ENCODE measurements at places on chromosomes 5 and 9. TPM values are rescaled to one million over a fixed set of nuclear protein-coding genes. Genes with fewer than 3 reads are reported as not detected.

GRCh38 chr9:68640421-68641089 lies 64.5 kb upstream of the PIP5K1B start:
- no peak for DNase-seq

- DNase-seq: no peak
These were observed 25.5 kb upstream of the ITGA2 start for GRCh38 chr5:52963636-52964035.

DNA sequence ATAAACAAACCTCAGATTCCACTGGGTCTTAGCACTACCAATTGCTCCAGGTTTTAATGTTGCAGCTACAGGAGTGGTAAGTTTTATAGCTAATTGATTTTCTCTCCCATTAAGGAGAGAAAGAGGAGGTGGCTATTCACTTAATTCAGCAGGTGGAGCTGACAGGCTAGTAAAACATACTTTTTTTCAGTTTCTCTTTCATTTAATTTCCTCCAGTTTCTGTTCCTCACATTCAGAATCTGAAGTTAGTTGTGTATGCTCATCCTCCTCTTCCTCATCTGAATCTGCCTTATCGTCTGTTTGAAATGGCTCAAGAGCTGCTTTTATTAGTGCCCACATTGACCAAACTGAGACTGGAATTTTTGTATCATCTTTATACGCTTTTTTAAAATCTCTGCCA lies 98.0 kb downstream of the PLPPR1 start:
- DNase-seq: no peak

DNA sequence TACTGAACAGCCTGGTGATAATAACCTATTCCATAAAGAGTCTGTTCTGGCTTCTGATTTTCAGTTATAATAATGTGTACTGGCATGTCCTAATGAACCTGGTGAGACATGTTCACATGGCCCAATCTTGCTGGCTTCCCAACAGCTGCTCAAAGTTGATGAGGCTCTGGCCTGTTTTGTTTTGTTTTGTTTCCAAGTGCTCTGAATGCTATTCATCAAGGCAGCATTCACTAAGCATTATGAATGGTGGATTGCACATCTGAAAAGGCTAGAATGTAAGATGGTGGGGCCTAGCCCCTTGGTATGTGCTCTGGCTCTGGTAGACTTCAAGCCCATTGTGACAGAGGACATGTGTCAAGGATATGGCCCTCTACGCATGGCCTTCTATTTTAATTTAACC lies 388.5 kb downstream of the PSAT1 start:
- DNase-seq: no peak

- DNase-seq: no peak
These were observed 27.7 kb upstream of the SLC12A7 start for GRCh38 chr5:1139331-1140170.

GRCh38 chr9:129027224-129027684 lies 877 bp downstream of the SH3GLB2 start:
- no peak for DNase-seq

DNA sequence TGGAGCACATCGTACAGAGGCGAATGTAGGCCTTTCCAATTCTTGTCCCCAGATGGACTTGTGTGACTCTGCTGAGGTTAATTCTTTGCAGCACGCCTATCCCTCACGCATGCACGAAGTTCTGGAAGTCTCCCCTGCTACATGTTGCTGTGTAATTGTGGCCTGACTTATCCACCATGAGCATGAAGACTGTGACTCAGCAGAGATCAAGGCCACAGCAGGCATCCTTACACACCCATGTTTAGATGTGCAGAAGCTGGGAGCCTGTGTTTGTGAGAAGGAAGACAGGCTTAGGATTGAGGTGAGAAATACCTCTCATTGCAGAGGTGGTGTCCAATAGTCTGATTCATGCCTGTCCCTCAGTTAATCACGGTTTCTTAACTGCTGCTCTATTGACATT lies 135.6 kb downstream of the ICE1 start:
- DNase-seq: no peak

ZCCHC9 gene
- total RNA-seq: 22.3 TPM

NEUROG1 gene
- total RNA-seq: not detected

Measured in left lung (tissue), 14 donors.